T-helper 17 cell (primary cell): ENCODE measurements at places on chromosomes 4 and X.

DNA sequence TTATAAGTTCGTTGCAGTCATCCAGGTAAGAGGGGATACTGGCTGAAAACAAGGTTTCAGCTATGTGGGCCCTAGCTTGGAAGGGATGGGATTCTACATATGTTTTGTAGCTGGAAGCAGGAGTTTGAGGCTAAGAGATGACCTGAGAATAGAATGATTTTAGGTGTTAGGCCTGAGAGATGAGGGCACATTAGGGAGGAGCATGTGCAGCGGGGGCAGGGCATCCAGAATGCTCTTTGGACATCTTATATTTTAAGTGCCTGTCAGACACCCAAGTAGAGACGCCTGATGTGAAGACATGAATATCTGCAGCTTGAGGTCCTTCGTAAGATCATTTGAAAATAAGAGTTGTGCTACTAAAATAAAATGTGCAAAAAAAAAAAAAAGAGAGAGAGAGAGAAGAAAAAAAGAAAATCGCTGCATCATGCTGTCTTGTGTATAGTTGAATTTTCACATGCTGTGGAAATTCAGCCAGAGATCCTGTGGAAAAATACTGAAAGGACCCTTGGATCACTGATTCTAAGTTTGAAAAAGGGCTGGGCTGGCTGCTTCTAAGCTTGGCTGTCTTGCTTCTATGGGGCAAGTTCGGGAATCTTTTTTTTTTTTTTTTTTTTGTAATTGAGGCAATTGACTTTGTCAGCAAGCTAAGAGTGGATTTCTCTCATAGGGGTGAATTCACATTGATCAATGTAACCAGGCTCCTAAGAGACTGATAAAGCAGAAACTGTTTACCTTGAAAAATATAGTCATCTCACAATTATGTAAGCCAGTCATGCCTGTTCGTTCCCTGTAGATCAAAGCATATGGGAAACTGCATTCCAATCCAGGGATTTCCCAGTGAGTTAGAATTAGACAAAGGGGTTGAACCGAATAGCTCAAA lies 341.0 kb upstream of the GATB start:
- H3K27ac ChIP-seq, result peak overlapping the region; percentile 96
- peaks cover 58% of the 10 kb centered on the region for H3K4me1 ChIP-seq
- H3K4me3 ChIP-seq, result peak overlapping the region; percentile 89

DNA sequence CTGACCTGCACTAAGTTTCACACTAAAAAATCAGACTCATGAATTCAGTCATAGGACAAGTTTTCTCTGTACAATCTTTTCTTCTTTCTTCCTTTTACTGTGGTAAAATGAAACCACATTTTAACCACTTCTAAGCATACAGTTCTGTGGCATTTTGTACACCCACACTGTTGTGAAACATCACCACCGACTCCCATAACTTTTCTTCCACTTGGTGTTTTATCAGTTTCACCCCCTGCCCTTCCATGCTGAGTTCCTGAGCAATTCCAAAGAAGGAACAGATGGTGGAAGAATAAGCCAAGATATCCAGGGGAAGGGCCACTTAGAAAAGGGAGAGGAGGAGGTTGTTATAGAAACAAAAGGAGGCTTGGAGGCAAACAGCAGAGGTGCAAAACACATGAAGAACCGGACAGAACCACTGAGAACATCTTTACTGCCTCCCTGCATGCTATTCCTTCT lies 22.6 kb downstream of the SLC25A4 start:
- H3K4me3 ChIP-seq, result peak overlapping the region; percentile 81
- H3K27ac ChIP-seq, result peak overlapping the region; percentile 27
- H3K36me3 ChIP-seq, result peaks cover 7% of the 10 kb centered on the region
- DNase-seq, result no peak

GRCh38 chr4:54098375-54098774 lies 1.6 kb upstream of the GSX2 start:
- no peak overlapping the region for H3K4me3 ChIP-seq
- peaks cover 27% of the 10 kb centered on the region for H3K4me1 ChIP-seq
- peaks cover 89% of the 10 kb centered on the region for H3K27me3 ChIP-seq
- H3K27ac ChIP-seq, result no peak overlapping the region
- H3K36me3 ChIP-seq, result peaks cover 3% of the 10 kb centered on the region

- no peaks in the 10 kb centered on the region for H3K36me3 ChIP-seq
- peak overlapping the region; percentile 47 for H3K27ac ChIP-seq
- H3K4me1 ChIP-seq, result peaks cover 13% of the 10 kb centered on the region
- peaks cover 3% of the 10 kb centered on the region for H3K27me3 ChIP-seq
- DNase-seq, result no peak
Measured at GRCh38 chr4:7978907-7979651, 39.4 kb upstream of the AFAP1 start.

GRCh38 chrX:64642482-64642881 lies 247.2 kb upstream of the MTMR8 start:
- no peak overlapping the region for H3K4me3 ChIP-seq
- H3K27me3 ChIP-seq, result no peaks in the 10 kb centered on the region
- H3K36me3 ChIP-seq, result no peaks in the 10 kb centered on the region
- no peak for DNase-seq
- H3K27ac ChIP-seq, result no peak overlapping the region
- no peaks in the 10 kb centered on the region for H3K4me1 ChIP-seq
